ENCODE measurements at places on chromosomes 4 and X. TPM values are rescaled to one million over a fixed set of nuclear protein-coding genes. Genes with fewer than 3 reads are reported as not detected.

The EDA2R gene
- total RNA-seq, result 3.8 TPM

GRCh38 chr4:145723336-145723735 is 43.4 kb downstream of the C4orf51 start:
- peaks cover 3% of the 10 kb centered on the region for H3K27me3 ChIP-seq
- no peak overlapping the region for H3K4me3 ChIP-seq
- no peaks in the 10 kb centered on the region for H3K36me3 ChIP-seq
- H3K4me1 ChIP-seq, result peaks cover 15% of the 10 kb centered on the region
- H3K27ac ChIP-seq, result no peak overlapping the region

The SPARCL1 gene
- not detected for total RNA-seq

GRCh38 chr4:170106900-170107299 is 17.1 kb upstream of the AADAT start:
- H3K27ac ChIP-seq, result no peak overlapping the region
- H3K36me3 ChIP-seq, result no peaks in the 10 kb centered on the region
- peaks cover 3% of the 10 kb centered on the region for H3K27me3 ChIP-seq
- no peaks in the 10 kb centered on the region for H3K4me1 ChIP-seq
- DNase-seq, result no peak

DNA sequence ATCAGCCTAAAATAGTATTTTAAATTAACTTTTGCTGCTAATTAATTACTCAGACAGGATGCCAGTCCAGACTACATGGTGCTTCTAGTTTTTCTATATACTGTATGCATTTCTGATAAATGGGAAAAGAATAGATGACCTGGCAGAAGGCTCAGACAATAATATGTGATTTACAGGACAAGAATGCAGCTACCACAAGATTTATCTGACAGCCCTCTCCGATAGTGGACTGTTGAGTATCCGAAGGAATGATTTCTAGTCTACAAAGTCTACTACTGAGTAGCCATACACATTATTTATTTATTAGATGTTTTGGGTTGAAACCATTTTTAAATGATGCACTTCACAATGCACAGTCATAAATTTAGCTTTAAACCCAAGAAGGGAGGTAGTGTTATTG is 212.8 kb downstream of the MAB21L2 start:
- no peak for DNase-seq
- no peaks in the 10 kb centered on the region for H3K4me1 ChIP-seq
- H3K36me3 ChIP-seq, result peaks cover 5% of the 10 kb centered on the region
- no peak overlapping the region for H3K27ac ChIP-seq
- H3K4me3 ChIP-seq, result no peak overlapping the region

The DRP2 gene
- total RNA-seq, result 0.39 TPM

DNA sequence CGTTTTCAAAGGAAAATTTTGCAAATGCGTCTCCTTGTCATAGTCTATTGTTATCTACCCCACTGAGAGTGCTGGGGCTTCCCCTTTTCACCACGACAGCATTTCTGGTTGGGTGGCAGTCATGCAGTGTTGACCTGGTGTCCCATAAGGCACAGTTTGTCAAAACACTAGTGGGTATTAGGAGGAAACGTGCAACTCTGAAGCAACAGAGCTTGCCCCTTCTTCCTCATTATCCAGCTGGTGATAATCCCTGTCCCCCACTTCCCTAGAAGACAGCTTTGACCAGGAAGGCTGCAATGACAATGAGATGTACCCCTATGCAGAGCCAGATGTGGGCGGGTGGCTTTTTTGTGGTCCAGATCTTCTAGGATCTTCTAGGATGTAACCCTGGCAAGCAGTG is 1.8 kb downstream of the TBC1D1 start:
- peak overlapping the region; percentile 93 for H3K4me3 ChIP-seq
- no peaks in the 10 kb centered on the region for H3K36me3 ChIP-seq
- peaks cover 20% of the 10 kb centered on the region for H3K27me3 ChIP-seq
- H3K27ac ChIP-seq, result peak overlapping the region; percentile 95
- peak; percentile 42 for DNase-seq

GRCh38 chrX:7073336-7073735 is 74.2 kb upstream of the STS start:
- peaks cover 14% of the 10 kb centered on the region for H3K36me3 ChIP-seq
- no peaks in the 10 kb centered on the region for H3K27me3 ChIP-seq
- no peak overlapping the region for H3K4me3 ChIP-seq
- H3K27ac ChIP-seq, result no peak overlapping the region

DNA sequence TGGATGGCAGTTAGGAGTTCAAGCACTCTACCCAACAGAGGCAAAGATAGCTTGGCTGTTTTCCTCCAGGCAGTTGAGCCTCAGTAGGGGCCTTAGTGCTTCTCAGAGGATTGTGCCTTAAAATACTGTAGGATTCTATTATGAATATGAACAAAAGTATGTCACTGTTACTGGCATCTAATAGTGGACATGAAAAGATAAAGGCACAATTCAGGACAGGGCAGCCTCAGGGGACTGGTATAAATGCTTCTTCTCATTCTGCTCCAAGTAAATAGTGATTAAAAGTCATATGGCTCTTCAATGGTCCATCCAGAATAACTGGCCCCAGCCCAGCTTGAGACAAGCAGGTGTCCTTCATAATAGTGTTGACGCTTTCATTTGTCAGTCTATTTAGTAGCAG is 17.7 kb downstream of the COL4A6 start:
- H3K27me3 ChIP-seq, result no peaks in the 10 kb centered on the region
- no peak overlapping the region for H3K27ac ChIP-seq
- no peaks in the 10 kb centered on the region for H3K36me3 ChIP-seq
- no peaks in the 10 kb centered on the region for H3K4me1 ChIP-seq
- no peak overlapping the region for H3K4me3 ChIP-seq
- DNase-seq, result no peak

GRCh38 chr4:86586160-86586572 is 7.9 kb upstream of the PTPN13 start:
- H3K27ac ChIP-seq, result no peak overlapping the region
- no peaks in the 10 kb centered on the region for H3K36me3 ChIP-seq
- peaks cover 31% of the 10 kb centered on the region for H3K27me3 ChIP-seq
- no peaks in the 10 kb centered on the region for H3K4me1 ChIP-seq

DNA sequence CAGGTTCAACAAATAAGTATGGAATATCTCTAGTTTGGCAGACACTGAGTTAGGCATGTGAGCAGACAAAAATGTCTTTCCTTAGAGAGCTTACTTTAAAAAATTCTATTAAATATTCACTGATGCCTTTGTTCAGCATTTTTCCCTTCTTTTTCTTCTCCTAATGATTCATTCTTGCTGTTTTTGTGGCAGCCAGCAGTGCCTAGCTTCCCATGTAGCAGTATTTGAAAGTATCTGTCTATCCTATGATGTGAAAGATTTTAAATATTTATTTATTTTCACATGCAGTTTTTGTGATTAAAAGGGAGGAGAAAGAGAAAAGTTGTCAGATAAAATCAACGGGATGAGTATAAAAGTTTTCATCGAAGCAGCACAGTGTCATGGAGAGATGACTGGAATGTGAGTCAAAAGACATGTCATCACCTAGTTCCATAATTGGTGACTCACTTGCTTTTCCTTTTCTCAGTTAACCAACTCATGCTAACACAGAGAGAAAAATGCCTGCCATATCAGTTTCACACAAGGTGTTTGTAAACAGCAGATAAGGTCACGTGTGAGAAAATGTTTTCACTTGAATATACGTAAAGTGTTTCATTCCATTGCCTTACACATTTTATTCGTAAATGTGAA is 69.8 kb downstream of the BMPR1B start:
- H3K36me3 ChIP-seq, result no peaks in the 10 kb centered on the region
- H3K27ac ChIP-seq, result no peak overlapping the region
- DNase-seq, result no peak
- H3K27me3 ChIP-seq, result peaks cover 4% of the 10 kb centered on the region
